Karpas-422 (cell line): ENCODE measurements at places on chromosomes 1 and 21. TPM values are rescaled to one million over a fixed set of nuclear protein-coding genes. Genes with fewer than 3 reads are reported as not detected.

Gene PPT1
- total RNA-seq, result 49.5 and 77.4 TPM in 2 replicates

Gene S100A14
- total RNA-seq, result not detected in 2 replicates

Gene SPRR2A
- not detected in 2 replicates for total RNA-seq

Gene CYP4A11
- total RNA-seq, result not detected in 2 replicates

Gene CHI3L2
- not detected in 2 replicates for total RNA-seq

Gene KRTAP25-1
- total RNA-seq, result not detected in 2 replicates

Gene GNAT2
- not detected in 2 replicates for total RNA-seq

Gene C1orf53
- total RNA-seq, result 4.4 and 7.8 TPM in 2 replicates

Gene HSD3B2
- total RNA-seq, result not detected in 2 replicates

Gene ELF3
- total RNA-seq, result 0.19 and 0.76 TPM in 2 replicates
